Stomach (tissue), 19 donors: ENCODE measurements at places on chromosomes 5 and 9.

- no peak for DNase-seq
Observed at GRCh38 chr5:143331956-143332355, 71.5 kb downstream of the NR3C1 start.

GRCh38 chr5:93337138-93337537, 243.9 kb downstream of the NR2F1-AS1 start:
- no peak for DNase-seq

GRCh38 chr9:124887832-124888231, 25.9 kb downstream of the ARPC5L start:
- no peak for DNase-seq

DNA sequence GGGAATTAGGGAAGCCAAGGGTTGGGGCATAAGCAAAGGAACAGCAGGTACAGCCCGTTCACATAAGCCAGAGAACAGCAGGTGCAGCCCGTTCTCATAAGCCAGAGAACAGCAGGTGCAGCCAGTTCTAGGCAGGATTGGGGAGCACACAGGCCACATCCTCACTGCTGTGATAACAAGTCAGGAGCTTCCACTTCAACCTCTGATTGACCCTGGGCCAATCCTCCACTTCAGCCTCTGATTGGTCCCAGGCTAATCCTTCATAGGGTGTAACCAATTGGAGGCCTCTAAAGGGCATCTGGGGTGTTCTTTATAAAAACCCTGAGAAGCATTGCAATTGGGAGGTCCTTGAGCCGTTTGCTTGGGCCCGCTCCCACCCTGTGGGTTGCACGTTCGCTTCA, 27.5 kb downstream of the CEL start:
- DNase-seq, result no peak

DNA sequence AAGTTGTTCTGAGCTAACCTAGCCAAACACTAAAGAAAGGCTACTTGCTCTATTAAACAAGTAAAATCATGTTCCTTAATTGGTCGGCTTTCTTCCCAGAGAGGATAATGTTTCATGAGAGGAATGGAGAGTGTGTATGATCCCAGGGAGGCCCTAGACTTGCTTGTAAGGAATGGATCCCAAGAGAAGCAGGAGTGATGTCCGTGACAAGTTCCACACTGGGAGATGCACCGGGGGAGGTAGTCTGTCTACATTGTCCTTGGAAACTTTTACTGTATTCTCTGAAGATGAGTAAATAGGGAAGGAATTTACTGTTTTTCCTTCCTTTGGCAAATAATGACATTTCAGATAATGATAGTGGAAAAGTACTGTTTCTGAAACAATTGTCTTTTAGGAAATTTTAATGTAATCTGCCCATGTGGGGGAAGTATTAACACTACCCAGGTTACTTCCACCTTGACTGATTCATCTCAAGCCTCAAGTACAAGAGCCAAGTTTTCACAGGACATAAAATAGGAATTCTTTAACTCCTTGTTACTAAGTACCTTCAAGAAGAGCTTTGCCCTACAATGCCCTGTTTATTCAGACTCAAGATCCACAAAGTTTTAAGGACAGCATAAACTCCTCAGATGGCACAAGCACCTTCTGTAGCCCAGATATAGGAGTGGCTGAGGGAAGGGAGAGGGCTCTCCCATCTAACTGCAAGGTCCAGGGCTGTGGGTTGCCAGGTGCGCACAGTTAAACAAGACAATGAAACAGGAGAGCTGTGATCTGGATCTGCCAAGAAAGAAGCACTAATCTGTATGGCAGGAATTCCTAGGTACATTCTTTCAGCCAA, 152.1 kb downstream of the GNA14 start:
- DNase-seq, result no peak

- DNase-seq, result no peak
Observed at GRCh38 chr5:73825736-73826135, 199.7 kb downstream of the ARHGEF28 start.

GRCh38 chr9:87618931-87619330, 107.0 kb upstream of the CTSL start:
- no peak for DNase-seq

DNA sequence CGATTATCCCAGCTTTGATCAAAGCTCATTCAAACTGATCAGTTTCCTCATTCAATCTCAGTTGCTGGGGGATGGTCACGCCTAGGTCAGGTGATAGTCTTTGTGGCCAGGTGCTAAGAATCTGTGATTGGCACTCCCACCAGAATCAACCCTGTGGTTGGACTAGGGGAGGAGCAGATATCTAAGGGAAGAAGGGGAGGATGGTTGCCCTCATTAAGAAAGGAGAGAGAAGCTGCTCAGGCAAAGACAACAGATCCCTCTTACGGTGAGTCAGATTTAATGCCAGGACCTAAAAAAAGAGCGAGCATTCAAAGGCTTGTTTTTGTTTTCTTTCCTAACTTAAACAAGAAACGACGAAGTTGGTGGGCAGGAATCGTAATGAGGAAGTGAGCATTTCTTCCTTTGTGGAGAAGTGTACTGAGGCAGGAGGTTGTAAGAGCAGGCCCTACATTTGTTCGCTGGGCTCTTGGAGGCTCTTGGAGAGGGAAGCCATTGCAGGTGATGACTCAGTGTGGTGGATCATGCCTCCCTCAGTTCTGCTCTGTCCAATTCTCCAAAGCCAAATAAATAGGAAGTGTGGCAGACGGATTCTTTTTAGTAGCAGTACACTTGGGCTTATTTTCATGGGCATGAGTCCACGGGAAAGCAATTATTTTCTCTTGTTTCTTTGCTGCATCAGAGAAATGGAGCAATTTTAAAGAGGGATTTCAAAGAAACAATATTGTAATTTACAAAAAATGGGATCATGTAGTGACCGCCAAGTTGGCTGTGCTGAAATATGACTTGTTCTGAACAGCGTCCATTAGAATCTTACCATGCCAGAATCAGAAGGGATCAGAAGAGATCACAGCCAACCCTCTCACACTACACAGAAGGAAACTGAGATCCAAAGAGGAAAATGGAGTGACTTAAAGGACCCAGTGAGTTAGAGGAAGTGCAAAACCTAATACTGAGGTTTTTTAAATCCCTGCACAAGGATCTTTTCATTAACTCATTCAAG, 18.7 kb upstream of the TGFBR1 start:
- DNase-seq, result no peak

- DNase-seq, result no peak
Observed at GRCh38 chr5:107231191-107231590, 439.5 kb downstream of the EFNA5 start.

DNA sequence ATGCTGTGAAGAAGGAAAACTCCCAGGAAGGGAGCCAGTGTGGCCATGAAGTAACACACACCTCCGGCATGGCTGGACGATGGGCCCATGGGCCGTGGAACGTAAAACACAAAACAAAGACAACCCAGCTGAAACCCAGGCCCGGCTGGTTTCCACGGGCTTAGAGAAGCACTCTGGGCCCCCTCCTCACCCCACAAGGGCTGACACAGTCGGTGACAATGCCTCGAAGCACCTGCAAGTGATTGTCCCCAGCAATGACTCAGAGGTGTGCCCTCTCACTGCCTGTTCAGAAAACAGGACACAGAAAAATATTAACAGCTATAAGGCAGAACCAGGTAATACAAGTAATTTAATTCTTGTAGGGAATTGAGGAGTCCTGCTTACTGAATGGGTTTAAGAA, 135.3 kb downstream of the ROR2 start:
- no peak for DNase-seq

GRCh38 chr9:27125030-27125429, 16.0 kb downstream of the TEK start:
- peak; percentile 93 for DNase-seq

GRCh38 chr5:88997937-88998336, 115.0 kb upstream of the MEF2C start:
- no peak for DNase-seq

GRCh38 chr9:135085830-135086546, 1.5 kb upstream of the OLFM1 start:
- peak; percentile 86 for DNase-seq

DNA sequence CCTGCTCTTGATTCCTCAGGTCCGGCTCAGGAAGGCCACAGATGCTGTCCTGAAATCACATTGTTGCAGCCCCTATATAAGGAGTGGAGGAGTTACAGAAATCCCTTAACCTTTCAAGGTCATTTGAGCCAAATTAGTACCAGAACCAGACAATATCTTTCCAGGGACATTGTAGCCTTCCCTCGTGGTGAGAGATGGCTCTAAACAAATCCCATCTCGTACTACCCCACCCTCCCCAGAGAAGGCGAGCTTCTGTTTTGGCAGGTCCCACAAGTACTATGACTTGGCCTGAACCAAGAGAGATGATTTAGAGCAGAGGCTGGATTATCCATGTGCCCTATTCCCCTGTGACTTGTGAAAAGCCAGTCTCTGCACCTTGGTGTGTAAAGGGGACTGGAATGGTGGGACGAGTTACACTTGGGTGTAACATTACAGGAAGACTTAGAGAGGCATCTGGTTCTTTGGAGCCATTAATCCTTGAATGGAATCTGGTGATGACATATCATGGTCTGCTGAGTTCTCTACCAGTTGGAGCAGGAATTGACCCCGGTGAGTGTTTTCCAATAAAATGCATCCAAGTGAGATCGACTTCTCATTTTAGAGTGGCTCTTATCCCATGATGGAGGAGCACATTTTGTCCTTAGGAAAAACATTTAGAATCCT, at the start of gene FAM240B:
FAM240B (minus strand) TSS at position 51 of the 663 bp plus-strand sequence. CDS start 16,134 bp downstream, outside the sequence.
- DNase-seq, result no peak

DNA sequence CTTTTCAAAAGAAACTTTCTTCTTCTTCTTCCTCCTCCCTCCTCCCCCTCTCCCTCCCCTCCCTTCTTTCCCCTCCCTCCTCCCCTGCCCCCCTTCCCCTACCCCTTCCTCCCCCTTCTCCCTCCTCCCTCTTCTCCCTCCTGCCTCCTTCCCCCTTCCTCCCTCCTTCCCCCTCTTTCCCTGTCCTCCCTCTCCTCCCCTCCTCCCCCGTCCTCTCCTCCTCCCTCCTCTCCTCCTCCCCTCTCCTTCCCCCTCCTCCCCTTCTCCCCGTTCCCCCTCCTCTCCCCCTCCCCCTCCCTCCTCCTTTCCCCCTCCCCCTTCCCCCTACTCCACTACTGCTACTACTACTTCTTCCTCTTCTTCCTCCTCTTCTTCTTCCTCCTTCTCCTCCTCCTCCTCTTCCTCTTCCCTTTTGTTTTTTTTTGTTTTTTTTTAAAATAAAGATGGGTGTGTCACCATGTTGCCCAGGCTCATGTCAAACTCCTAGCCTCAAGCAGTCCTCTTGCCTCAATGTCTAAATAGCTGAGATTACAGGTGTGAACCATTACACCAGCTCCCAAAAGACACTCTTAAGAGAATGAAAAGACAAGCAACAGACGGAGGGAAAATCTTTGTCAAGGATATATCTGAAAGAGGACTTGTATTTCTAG, 87.5 kb downstream of the SCAMP1 start:
- DNase-seq, result no peak

GRCh38 chr9:101737165-101737704, 1.2 kb downstream of the GRIN3A start:
- no peak for DNase-seq

- DNase-seq, result no peak
Observed at GRCh38 chr9:24096756-24097155, 270.7 kb upstream of the ELAVL2 start.

GRCh38 chr5:171569065-171569712, 149.7 kb downstream of the FGF18 start:
- DNase-seq, result no peak

DNA sequence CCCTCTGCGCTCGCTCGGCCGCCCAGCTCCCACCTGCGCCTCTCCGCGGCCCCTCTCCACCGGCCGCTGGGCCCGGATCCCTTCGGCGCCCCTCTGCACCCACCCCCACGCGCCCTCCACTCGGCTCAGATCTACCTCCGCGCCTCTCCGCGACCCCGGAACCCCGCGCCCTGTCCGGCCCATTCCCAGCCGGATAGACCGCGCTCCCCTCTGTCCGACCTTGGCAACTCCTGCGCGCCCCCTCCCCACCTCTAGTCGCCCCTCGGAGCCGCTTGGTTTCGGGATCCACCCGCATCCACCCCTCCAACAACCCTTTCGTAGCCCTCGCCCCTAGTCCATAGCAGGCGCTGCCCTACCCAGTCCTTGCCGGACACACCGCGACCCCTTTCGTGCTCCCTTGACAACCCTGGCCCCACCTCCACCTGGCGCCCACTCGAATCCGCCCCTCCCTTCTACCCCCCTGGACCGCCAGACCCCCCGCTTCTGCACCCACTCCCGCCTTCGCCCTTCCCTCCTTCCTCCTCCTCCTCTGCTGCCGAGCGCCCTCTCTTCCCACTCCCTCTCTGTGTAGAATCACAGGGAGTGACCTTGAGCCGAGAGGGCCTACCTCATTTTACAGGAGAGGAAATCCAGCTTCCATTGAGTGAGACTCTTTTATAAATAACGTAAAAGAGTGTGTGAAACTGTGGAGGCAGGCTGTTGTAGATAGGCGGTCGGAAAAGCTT, 525 bp upstream of the AK3 start:
- DNase-seq, result peak; percentile 52

DNA sequence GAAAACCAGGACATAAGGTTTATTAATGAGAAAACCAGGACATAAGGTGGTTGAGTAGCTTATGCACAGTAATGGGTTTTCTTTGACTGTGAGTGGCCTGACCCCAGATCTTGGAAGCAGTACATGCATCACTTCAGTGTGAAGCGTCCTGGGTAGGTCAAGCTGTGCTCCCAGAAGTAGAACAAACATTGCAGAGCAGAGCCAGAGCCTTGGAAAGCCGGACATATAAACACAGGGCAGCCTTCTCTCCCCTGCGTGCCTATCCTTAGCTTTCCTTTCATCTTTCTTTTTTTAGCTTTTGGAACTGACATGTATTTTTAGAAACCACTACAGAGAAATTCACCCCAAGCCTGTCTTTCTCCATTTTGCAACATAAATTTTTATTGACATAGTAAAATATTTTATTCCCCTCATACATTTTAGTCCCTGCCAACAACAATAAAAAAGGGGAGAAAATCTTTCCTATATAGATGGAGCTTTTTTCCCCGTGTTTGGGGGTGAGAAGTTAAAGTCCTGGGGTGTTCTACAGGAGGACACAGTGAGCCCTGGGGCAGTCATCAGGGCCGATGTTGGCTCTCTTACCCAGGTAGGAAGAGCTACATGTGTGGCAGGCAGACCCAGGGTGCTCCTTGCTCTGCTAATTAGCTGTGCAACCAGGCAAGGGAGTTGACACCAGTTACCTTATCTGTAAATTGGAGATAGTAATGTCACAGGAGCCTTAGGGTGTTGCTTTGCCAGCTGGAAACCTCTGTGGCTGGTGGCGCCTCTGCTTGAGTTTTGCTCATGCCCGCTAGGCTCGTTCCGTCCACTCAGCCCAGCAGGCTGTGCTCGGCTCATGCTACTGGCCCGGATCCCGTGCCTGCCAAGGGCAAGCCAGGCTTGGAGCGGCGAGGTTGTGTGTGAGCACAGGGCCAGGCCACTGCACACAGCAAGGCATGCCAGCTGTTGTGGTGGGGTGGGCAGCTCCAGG, 389.6 kb downstream of the KDM4C start:
- no peak for DNase-seq

- no peak for DNase-seq
Observed at GRCh38 chr5:79576606-79577289, 35.5 kb upstream of the TENT2 start.

GRCh38 chr9:129726322-129727160, 26.3 kb downstream of the PTGES start:
- peak; percentile 67 for DNase-seq
